Femur (tissue), 1 donor: ENCODE measurements at places on chromosomes 2 and 18.

DNA sequence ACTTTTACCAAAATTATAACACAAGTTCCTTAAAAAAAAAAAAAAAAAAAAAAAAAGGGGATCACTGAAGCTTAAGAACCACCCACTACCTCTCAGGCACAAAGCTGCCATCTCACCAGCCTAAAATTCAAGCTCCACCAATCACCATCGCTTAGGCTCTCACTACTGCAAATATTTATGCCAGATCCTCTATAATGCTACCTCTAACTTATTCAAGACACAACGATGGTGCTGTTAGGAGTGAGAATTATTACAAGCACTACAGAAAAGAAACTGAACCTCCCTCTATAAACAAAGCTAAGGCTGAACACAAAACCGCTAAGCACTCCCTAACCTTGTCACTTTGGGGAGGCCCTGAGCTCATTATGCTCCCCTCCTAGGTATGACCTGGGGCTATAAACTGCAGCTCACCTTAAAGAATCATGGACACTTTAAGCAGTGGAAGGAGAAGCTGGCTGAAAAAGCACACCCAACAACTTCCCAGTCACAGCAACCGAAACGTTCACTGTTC lies 3.6 kb downstream of the FZD5 start:
- no peak for DNase-seq

- DNase-seq: no peak
These were observed 255.1 kb upstream of the LINC00305 start for GRCh38 chr18:64403784-64404503.

DNA sequence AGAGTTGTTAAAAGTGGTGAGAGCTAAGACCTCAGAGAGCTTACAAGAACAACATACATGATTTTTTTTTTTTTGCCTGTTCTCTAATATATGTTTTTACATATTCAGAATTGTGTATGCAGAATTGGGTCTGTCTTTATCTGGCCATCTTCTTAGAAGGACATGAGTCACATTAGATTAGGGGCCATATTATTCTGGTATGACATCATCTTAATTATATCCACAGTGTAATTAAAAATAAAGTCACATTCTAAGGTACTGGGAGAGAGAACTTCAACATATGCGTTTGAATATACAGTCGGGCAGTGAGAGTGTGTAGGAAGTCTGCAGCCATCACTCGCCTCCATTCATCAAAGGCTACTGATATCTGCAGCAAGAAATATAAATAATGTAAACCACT lies 88.3 kb downstream of the DSC3 start:
- no peak for DNase-seq

GRCh38 chr2:101432411-101433181 lies 42.3 kb downstream of the RFX8 start:
- DNase-seq: no peak

GRCh38 chr18:44898498-44898897 lies 217.8 kb downstream of the SETBP1 start:
- DNase-seq: no peak

DNA sequence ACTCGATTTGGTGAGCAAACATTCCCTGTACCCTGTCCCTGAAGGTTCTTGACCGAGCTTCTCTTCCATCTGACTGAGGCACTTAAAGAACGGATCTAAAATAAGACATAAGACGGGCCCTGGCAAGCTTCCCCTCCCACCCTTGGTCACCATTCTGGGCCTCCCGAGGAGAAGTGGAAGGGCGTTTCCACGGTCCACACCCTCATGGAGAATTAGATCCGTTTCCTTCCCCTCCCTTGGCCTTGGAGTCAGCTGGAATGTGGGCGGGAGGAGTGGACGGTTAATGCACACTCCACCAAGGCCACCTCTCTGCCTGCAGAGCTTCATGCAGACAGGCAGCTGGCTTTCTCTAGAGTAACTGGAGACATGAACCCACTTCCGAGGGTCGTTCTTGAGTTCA lies 257.3 kb upstream of the APCDD1 start:
- no peak for DNase-seq

GRCh38 chr2:240786355-240786841 lies 33.6 kb downstream of the KIF1A start:
- no peak for DNase-seq

GRCh38 chr2:26537069-26537825 lies 59.3 kb upstream of the OTOF start:
- DNase-seq: no peak

- no peak for DNase-seq
These were observed 251.8 kb downstream of the MEIS1 start for GRCh38 chr2:66686755-66687154.

DNA sequence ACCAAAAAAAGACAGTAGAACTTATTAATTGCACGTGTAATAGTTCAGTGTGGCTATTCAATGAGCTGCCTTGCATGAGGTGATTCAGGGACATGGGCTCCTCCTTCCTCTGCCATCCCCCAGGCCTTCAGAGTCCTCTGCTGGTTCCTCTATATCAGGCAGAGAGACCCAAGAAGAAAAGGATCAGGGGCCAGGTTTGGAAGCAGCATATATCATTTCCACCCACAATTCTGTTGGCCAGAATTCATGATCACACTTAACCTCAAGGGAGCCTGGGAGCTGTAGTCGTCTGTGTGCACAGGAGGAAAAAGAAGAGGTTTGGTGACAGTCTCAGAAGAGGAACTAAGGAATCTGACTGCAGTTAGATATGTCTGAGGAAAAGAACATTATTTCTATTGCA lies 114.0 kb upstream of the GLS start:
- DNase-seq: no peak
